ENCODE measurements at places on chromosomes 13 and 19. TPM values are rescaled to one million over a fixed set of nuclear protein-coding genes. Genes with fewer than 3 reads are reported as not detected.

TIMM44 gene
- 80.0 TPM for total RNA-seq

B3GNT8 gene
- 6.4 TPM for total RNA-seq

EIF3K gene
- 447 TPM for total RNA-seq

NCAN gene
- not detected for total RNA-seq

POU4F1 gene
- total RNA-seq, result not detected

DNA sequence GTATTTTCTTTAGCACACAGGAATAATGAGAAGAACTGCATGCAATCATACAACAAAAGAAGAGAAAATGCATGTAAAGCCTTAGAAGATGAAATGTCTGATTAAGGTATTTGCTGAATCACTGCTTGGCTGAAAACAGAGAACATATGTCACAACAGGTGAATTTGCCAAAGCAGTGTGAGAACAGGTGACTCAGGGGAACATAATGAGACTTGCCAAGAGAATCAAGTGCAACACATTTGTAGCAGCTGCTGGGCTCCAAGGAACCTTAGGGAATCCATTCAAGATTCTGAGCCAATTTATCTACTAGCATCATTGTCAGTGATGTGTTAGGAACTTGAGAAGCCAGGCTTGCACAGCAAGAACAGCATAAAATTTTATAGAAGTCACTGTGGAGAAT is 273.1 kb downstream of the PCDH20 start:
- H3K27ac ChIP-seq, result no peak overlapping the region
- no peaks in the 10 kb centered on the region for H3K36me3 ChIP-seq
- DNase-seq, result no peak
- H3K27me3 ChIP-seq, result no peaks in the 10 kb centered on the region

- H3K4me3 ChIP-seq, result no peak overlapping the region
- H3K27me3 ChIP-seq, result no peaks in the 10 kb centered on the region
- H3K36me3 ChIP-seq, result no peaks in the 10 kb centered on the region
- no peak for DNase-seq
Measured at GRCh38 chr13:66446413-66446812, 783.7 kb downstream of the PCDH9 start.

DNA sequence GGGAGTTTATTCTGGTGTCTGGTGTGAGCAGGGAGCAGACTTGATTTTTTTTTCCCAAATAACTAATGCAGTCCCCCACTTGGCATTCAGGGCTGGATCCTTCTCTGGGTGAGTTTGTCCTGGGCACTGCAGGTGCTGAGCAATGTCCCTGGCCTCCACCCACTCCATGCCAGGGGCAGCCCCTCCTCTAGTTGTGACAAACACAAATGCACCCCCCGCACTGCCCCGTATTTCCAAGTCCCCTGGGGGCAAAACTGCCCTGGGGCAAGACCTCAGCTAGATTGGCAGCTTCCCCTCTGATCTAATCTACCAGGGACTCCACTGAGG is 6.4 kb downstream of the MOB3A start:
- no peak overlapping the region for H3K4me3 ChIP-seq
- H3K36me3 ChIP-seq, result peaks cover 13% of the 10 kb centered on the region
- DNase-seq, result no peak
- no peaks in the 10 kb centered on the region for H3K27me3 ChIP-seq
- H3K27ac ChIP-seq, result peak overlapping the region; percentile 49

GRCh38 chr13:33828431-33829129 is 10.6 kb downstream of the RFC3 start:
- DNase-seq, result no peak
- H3K27me3 ChIP-seq, result no peaks in the 10 kb centered on the region
- no peaks in the 10 kb centered on the region for H3K4me1 ChIP-seq

DNA sequence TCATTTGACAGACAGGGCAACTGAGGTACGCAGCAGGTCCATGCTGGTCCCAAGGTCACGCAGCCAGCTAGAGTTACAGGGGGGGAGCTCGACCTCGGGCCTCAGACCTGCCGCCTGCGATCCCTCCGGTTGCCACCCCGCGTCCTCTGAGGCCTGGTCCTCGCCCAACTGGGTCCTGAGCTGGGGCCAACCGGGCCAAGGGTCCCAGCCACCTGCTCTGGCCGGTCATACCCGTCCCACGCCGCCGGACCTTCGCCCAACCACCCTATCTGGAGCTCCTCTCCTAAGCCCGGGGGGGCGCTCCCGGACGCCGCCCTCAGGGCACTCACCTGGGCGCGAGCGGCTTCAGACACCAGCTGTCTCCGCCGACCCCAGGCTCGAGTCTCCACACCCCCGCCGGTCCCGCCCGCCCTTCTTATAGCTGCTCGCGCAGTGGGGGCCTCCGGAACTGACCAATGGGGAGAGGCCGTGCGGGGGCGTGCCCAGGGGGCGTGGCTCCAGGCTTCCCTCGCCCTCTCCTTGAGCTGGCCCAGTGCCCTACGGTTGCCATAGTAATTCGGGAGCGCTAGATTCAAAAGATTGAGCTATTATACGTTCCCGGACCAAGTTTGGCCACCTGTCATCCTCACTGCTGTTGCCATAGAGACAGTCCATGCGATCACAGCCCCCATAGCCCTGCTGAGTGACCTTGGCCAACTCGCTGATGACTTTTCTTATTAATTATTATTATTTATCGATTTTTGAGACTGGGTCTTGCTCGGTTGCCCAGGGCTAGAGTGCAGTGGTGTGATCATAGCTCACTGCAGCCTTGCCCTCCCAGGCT is at the start of gene PLIN5:
Gene PLIN5 (minus strand): TSS at position 389 of the 823 bp plus-strand sequence. CDS start 1,150 bp downstream, outside the sequence.
- H3K4me3 ChIP-seq, result peak within 1 kb of the TSS; percentile 17
- peaks cover 37% of the 10 kb centered on the region for H3K4me1 ChIP-seq
- DNase-seq, result peak; percentile 79
- no peaks in the 10 kb centered on the region for H3K36me3 ChIP-seq

DNA sequence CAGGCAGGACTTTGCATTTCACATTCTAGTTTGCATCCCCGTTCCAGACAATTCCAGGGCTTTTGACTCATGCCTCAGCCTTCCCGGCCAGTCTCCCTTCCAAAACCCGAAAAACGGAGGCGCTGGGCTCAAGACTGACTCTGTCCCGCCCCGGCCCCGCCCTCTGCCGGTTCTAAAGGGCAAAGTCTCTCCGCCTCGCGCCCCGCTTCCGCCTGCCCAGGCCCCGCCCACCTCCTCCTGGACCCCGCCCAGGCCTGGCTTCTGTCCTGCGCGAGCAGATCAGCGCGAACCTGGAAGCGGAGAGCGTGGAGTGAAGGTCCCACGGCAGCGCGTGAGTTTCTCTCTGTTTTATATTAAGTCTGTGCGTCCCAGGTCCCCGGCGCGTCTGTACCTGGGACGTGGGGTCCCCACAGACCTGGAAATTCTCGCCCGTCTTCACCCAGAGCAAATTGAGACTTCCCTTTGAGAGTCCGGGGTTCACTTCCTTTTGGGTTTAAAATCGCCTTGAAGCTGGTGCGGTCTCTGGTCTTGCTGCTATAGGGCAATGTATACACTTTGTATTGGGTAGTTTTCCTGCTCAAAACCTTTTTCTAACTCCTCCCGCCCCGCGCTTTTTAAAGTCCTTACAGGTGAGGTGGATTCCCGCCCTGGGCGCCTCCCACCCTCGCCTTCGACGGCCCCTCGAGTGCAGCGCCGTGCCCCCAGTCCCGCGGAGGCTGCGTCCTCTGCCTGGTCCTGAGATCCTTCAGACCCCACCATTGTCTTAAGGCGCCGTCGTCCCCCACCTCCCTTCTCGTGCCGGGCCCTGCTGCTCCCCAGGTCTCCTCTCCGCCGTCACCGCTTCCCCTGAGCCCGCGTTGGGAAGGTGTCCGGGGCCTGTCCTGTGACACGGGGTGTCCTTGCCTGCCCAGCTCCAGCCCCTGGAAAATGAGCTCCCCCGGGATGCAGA is 31.2 kb downstream of the ZNF701 start:
- no peaks in the 10 kb centered on the region for H3K36me3 ChIP-seq
- no peaks in the 10 kb centered on the region for H3K27me3 ChIP-seq
- DNase-seq, result peak; percentile 95

DNA sequence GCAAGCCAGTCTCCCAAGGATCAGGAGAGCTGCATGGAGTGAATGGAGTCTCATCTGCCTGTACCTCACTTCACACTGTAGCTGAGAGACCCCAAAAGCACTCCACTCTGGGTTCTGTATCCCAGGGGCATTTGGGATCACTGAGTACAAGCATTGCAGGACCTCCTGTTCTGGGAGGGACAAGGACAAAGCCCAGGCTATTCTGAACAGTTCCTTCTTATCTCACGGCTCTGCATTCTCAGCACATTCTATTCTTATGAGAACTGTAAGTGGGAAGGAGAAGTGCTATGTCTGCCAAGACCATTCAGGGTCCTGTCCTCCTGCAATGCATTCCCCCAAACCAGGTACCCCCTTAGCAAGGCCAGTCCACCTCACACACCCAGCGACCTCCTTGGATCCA is 42.8 kb downstream of the RNF6 start:
- no peaks in the 10 kb centered on the region for H3K27me3 ChIP-seq
- H3K4me3 ChIP-seq, result no peak overlapping the region
- H3K4me1 ChIP-seq, result no peaks in the 10 kb centered on the region
- H3K36me3 ChIP-seq, result no peaks in the 10 kb centered on the region
- no peak for DNase-seq
- peak overlapping the region; percentile 2 for H3K27ac ChIP-seq

GRCh38 chr13:112576191-112576590 is 11.8 kb downstream of the TUBGCP3 start:
- no peak overlapping the region for H3K27ac ChIP-seq
- no peak for DNase-seq
- no peaks in the 10 kb centered on the region for H3K27me3 ChIP-seq

GRCh38 chr13:19622193-19622592 is 11.3 kb upstream of the MPHOSPH8 start:
- no peak overlapping the region for H3K4me3 ChIP-seq
- H3K36me3 ChIP-seq, result no peaks in the 10 kb centered on the region
- H3K27me3 ChIP-seq, result no peaks in the 10 kb centered on the region
- no peak overlapping the region for H3K27ac ChIP-seq
- no peak for DNase-seq
- H3K4me1 ChIP-seq, result peaks cover 5% of the 10 kb centered on the region

GRCh38 chr13:60329221-60329923 is 67.6 kb upstream of the TDRD3 start:
- no peaks in the 10 kb centered on the region for H3K27me3 ChIP-seq
- H3K36me3 ChIP-seq, result no peaks in the 10 kb centered on the region
- no peaks in the 10 kb centered on the region for H3K4me1 ChIP-seq
- DNase-seq, result no peak
- H3K4me3 ChIP-seq, result no peak overlapping the region
- no peak overlapping the region for H3K27ac ChIP-seq

DNA sequence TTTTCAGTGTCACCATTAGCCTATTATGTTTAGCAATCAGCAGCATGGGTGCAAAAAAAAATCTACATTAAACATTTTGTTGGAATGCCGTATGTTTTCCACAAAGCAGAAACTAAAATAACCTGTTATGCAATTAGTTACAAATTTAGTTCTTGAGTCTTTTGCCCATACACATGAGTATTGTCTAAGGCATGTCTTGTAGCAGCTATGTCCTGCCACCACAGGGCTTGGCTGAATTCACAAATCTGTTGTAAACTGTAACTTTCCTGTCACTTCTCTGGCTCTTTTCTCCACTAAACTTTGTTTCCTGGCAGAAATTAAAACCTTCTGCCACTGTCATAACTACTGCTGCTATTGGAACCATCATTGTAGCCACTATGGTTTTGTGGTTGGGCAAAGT is 277.9 kb upstream of the SPRY2 start:
- no peak overlapping the region for H3K27ac ChIP-seq
- no peaks in the 10 kb centered on the region for H3K4me1 ChIP-seq
- H3K36me3 ChIP-seq, result no peaks in the 10 kb centered on the region

DNA sequence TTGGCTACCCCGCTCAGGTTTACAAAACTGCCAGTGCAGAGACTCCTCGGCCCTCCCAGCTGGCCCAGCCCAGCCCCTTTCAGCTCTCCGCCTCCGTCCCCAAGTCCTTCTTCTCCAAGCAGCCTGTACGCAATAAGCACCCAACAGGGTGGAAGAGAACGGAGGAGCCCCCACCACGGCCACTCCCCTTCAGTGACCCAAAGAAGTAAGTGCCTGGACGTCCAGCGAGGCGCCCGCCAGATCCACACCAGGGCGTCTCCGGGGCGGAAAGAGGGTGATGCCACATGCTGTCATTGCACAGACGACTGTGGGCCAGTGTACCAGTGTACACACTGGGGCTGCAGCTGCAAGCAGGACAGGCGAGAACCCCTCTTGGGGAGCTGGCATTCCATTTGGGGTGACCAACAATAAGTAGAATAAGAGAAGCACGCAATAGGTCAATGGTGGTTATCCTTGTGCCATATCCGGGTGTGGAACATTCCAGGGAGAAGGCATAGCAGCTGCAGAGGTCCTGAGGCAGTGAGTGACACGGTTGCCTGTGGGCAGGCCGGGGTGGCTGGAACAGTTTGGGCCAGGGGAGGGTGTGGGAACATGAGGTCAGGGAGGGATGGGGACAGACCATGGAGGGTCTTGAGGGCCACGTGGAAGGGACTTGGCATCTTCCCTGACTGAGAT is 41.3 kb downstream of the DPF1 start:
- DNase-seq, result no peak
- H3K27ac ChIP-seq, result no peak overlapping the region
- no peaks in the 10 kb centered on the region for H3K4me1 ChIP-seq
- no peak overlapping the region for H3K4me3 ChIP-seq
- no peaks in the 10 kb centered on the region for H3K27me3 ChIP-seq

GRCh38 chr13:38483623-38484022 is 134.0 kb downstream of the UFM1 start:
- no peaks in the 10 kb centered on the region for H3K4me1 ChIP-seq
- DNase-seq, result no peak
- no peak overlapping the region for H3K4me3 ChIP-seq
- H3K36me3 ChIP-seq, result no peaks in the 10 kb centered on the region
- no peaks in the 10 kb centered on the region for H3K27me3 ChIP-seq

GRCh38 chr19:12786141-12786870 is 5.0 kb upstream of the JUNB start:
- no peaks in the 10 kb centered on the region for H3K36me3 ChIP-seq
- DNase-seq, result peak; percentile 83
- H3K27ac ChIP-seq, result peak overlapping the region; percentile 99
- peaks cover 83% of the 10 kb centered on the region for H3K4me1 ChIP-seq
- H3K4me3 ChIP-seq, result no peak overlapping the region

DNA sequence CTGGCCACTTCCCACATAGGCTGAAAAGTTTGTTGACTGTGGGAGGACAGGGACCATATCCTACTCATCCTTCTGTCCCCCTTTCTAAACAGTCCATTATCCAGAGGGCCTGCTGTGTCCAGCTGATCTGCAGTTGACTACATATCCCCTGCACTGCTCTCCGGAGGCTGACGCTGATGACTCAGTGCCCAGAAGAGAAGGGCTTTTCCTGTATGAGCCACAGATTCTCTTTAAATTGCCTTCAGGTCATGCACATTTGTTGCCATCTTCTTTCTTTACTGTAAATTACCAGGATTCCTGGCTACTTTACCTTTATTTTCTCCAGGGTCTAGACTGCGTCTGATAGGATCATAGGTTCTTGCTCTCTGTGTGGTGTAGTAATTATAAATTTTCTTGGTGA is 125.2 kb downstream of the LACC1 start:
- H3K4me1 ChIP-seq, result peaks cover 2% of the 10 kb centered on the region
- no peaks in the 10 kb centered on the region for H3K27me3 ChIP-seq
- no peak overlapping the region for H3K27ac ChIP-seq

GRCh38 chr19:44615863-44616247 is 2.5 kb downstream of the IGSF23 start:
- H3K36me3 ChIP-seq, result no peaks in the 10 kb centered on the region
- DNase-seq, result no peak
- no peaks in the 10 kb centered on the region for H3K27me3 ChIP-seq
- H3K4me3 ChIP-seq, result no peak overlapping the region
- no peak overlapping the region for H3K27ac ChIP-seq

- H3K27ac ChIP-seq, result no peak overlapping the region
- H3K4me1 ChIP-seq, result no peaks in the 10 kb centered on the region
- H3K4me3 ChIP-seq, result no peak overlapping the region
- no peaks in the 10 kb centered on the region for H3K27me3 ChIP-seq
- no peaks in the 10 kb centered on the region for H3K36me3 ChIP-seq
Measured at GRCh38 chr19:30135093-30135757, 193.2 kb downstream of the URI1 start.
